ENCODE measurements at places on chromosomes 6 and 20.

GRCh38 chr20:35511814-35512420 lies 17.5 kb downstream of the C20orf173 start:
- DNase-seq = peak; percentile 31

GRCh38 chr6:108955329-108955949 lies 107.2 kb downstream of the ARMC2 start:
- DNase-seq = no peak

GRCh38 chr6:159033160-159034049 lies 11.4 kb downstream of the TAGAP start:
- DNase-seq = no peak

GRCh38 chr6:129575378-129576118 lies 134.4 kb downstream of the ARHGAP18 start:
- DNase-seq = peak; percentile 60

- no peak for DNase-seq
Measured at GRCh38 chr6:44430326-44430725, 42.8 kb downstream of the CDC5L start.

GRCh38 chr20:41232973-41233926 lies 84.3 kb downstream of the ZHX3 start:
- peak; percentile 92 for DNase-seq

DNA sequence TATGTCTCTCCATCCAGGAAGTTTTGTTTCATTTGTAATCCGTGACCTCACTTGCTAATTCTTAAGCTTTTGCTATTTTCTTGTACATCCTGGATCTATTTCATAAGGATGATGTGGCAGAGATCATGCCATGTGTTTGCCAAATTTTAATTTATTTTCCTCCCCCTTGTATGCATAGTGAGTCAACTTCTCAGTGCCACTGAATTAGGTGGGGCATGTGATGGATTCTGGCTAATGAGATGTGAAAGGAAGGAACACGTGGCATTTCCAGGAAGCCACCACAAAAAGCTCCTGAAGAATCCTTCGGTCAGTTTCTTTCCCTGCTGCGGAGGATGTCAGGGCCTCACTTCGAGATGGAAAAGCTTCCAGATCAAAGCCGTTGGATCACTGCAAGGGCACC lies 86.2 kb upstream of the PRL start:
- no peak for DNase-seq

DNA sequence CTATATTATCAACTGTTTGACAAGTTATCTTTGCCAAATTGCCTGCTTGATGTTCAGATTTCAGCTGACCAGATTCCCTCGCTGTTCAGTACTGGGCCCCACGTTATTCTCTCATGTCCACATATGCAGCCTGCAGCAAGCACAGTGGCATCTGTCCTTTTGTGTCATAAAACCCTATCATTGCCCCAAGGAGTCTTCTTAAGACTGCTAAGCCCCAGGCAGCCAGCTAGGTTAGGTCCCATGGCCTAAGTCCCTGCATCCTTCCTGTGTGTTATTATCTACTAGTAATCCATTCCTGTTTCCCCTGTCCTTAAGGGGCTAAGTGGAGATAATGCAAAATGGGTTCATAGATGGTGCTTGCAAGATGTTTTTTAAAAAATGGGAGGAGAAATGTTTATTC lies 7.2 kb downstream of the KDM1B start:
- no peak for DNase-seq

GRCh38 chr6:387293-387741 lies 4.2 kb upstream of the IRF4 start:
- DNase-seq = peak; percentile 65

GRCh38 chr20:45235995-45236394 lies 14.8 kb downstream of the SEMG2 start:
- DNase-seq = no peak

DNA sequence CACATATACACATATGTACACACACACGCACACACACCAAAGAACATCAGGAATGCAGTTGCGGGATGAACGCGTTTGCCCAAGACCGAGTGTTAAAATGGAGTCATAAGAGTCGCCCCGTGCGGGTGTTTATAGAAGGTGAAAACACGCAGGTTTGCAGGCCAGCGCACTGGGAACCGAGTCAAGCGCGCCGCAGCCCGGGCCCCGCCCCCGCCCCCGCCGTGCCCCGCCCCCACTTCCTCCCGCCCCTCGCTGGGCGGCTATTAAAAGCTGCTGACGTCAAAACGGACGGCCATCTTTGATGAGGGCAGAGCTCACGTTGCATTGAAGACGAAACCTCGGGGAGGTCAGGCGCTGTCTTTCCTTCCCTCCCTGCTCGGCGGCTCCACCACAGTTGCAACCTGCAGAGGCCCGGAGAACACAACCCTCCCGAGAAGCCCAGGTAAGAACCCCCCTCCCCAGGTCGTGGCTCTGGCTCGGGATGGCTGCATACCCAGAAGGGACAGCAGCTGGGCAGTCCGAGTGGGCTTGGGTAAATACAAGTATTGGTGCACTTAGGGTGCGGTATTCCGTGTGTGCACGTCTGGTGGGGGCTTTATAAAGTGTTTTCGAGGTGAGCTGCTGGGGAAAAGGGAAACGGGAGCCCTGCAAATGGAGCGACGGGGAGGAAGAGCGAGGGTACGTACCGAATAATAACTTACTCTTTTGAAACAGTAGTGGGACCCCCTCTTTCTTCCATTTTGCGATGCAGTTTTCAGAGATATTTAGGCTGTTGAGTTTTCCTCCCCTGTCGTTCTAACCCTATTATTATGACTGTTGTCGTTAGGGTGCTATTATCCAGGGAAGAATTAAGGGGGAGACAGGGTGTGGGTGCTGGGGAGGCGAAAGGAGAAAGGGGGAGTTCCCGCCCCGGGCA lies at the start of gene SNAP25:
SNAP25 (plus strand) TSS at position 295 of the 916 bp plus-strand sequence. CDS start 56,662 bp downstream, outside the sequence.
- DNase-seq = peak; percentile 70

DNA sequence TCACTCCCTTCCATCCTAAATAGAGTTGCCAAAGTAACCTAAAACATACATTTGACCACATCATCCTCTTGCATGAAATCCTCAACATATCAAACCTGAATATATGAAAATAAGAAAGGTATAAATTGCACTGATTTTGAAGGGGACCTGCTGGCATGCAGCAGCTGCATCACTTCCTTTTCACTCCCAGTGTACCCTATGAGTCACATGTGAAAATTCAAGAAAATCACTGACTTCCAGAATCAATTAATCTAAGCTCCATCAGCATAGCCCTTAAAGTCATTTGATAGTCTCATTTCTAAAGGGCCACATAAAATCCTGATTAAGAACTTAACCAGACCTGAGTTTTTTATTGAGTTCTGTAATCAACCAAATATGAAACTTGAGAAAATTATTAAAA lies 24.3 kb downstream of the SNX14 start:
- no peak for DNase-seq

- no peak for DNase-seq
Measured at GRCh38 chr6:127762284-127762683, 138.6 kb downstream of the THEMIS start.

DNA sequence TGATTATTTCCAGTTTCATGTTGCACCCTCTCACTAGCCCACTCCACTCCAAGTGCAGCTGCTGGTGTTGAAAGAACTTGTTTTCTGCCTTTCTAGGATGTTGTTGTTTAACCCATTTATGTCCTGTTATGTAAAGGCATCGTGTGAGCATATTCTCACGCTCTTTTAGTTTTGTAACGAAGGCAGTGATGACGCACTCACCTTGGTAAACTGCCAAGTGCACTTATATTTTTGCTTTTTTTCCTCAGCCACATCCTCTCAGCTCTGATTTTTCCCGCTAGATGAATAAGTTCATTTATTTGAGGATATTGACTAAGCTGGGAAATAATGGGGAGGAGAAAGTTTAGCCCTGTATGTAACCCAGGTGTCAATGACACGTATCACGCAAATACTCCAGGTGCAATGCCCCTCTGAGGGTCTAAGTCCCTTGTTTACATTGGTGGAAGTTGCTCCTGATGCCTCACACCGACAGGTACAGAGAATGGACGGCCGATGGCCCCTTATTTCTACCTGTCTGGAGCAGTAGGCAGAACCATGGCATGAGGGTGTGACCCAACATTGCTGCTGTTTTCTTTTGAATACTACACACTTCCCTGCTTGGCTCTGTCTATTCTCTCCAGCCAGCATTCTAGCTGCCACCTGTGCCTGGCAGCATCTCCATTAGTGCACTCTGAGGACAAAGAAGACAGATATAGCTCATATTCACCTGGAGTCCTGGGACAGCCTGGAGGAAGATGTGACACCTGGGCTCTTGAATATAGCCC lies 132.7 kb upstream of the SLC24A3 start:
- DNase-seq = no peak

- no peak for DNase-seq
Measured at GRCh38 chr6:99233219-99233618, 116.3 kb downstream of the FAXC start.

GRCh38 chr6:168407842-168408241 lies 33.1 kb upstream of the SMOC2 start:
- DNase-seq = no peak

DNA sequence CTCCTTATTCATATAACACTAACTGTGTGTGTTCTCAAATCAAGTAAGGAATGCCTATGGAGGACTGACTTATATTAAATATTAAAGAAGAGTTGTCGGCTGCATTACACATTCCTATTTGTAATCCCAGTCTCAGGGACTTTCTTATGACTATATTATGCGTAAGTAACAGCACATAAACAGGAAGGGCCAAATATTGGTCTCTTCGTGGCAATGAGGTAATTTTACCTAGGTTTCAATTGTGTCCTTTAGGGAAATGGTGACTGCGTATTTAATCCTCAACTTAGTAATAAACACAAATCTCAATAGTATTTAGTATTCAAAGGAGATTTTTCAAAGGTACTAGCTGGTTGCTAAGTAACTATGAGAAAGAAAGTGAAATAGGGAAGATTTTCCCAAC lies 22.8 kb upstream of the EPM2A start:
- no peak for DNase-seq

DNA sequence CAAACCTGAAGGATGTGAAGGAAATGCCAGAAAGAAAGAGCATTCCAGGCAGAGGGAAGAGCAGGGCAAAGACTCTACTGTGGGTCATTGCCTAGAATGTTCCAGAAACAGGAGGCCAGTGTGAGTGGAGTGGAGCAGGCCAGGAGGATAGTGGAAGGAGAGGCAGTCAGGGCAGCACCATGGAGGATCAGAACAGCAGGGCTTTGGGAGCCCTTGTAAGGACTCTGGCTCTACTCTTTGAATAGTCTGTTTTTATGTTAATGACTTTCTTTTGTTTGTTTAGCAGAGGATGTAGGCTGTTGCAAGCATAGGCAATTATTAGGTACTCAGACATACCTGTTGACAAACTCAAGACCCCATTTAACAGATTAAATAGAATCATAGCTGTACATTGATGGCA lies 23.6 kb upstream of the FBXL4 start:
- DNase-seq = no peak

- no peak for DNase-seq
Measured at GRCh38 chr6:40183902-40184301, 249.6 kb upstream of the MOCS1 start.

DNA sequence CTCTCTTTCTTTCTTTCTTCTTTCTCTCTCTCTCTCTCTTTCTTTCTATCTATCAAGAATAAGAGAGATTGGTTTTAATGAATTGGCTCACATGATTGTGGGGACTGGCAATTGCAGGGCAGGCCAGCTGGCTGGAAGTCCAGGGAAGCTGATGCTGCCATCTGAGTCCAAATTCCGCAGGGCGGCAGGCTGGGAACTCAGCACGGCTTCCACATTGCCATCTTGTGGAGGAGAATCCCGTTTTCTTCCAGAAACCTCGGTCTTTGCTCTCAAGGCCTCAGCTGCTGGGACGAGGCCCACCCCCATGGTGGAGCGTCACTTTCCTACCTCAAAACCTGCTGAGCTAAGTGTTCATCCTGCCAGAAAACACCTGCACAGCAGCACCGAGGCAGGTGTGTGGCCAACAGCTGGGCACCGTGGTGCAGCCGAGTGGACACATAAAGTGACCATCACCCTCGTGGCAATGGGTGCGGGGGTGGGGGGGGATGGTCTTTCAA lies 58.8 kb upstream of the SLCO4A1 start:
- no peak for DNase-seq

DNA sequence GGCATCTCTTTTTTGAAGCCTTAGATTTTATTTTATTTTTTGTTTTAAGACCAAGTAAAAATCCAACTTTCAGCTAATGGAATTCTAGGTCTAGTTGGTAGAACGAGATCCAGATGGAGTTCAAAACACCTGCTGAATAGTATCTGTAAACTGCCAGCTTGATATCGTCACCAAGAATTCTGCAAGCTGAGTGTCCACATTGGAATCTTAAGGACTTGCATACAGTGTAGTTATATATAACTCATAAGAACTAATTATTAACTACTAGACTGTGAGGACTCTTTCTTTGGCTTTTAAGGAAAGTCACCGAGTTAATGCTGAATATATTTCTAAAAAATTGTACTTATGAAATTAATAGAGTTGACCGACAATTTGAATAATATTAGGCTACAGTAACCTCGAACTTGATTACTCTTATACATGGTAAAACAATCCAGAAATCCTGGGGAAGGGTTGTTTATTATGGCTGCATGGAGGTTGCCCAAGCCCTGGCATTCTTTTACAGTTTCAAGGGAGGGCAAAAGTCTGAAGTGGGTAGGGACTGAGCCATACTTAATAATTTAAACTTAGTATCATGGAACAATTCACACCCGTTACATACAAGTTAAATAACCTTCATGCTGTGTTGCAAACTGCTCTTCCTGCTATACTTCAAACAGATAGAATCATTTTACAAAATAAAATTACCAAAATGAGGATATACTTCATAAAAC lies 553.9 kb downstream of the PTPRT start:
- DNase-seq = no peak

GRCh38 chr6:49555951-49556350 lies 5.5 kb downstream of the C6orf141 start:
- DNase-seq = no peak

DNA sequence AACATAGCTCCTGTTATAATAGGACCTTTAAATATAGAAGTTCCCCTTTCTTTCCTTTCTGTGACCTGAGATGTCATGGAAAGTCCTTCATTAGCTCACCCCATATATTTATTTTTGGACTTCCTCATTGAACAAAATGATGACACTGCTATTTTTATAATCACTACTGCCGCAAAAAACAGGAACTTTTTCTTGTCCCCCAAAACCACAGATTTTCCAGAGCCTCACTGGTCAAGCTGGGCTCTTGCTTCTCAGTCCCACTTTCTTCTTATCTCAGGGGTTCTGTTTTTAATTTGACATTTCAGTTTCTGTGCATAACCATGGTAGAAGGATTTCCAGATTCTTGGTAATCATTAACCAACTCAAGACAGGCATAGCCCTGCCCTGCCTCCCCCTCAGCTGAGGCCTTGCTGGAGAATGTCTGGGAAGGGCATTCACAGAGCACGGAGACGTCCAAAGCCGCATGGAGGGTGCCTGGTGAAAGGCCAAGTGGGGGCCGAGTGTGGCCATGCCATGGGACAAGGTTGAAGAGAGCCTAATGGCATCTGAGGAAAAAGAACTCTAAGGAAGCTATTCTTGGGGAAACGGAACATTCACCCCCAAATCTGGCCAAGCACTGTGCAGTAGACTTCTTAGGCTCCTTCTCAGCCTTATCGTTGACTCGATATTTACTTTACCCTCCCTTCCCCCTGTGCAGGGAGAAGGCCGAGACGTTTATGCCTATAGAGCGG lies 73.7 kb downstream of the EDN1 start:
- DNase-seq = no peak

GRCh38 chr6:125944896-125945295 lies 11.7 kb upstream of the HINT3 start:
- DNase-seq = no peak

- peak; percentile 78 for DNase-seq
Measured at GRCh38 chr6:84867521-84867920, 103.1 kb upstream of the TBX18 start.
